ENCODE measurements at places on chromosomes 3 and 15.

- DNase-seq: no peak
These were observed 55.4 kb upstream of the ALDH1A3 start for GRCh38 chr15:100824211-100824610.

DNA sequence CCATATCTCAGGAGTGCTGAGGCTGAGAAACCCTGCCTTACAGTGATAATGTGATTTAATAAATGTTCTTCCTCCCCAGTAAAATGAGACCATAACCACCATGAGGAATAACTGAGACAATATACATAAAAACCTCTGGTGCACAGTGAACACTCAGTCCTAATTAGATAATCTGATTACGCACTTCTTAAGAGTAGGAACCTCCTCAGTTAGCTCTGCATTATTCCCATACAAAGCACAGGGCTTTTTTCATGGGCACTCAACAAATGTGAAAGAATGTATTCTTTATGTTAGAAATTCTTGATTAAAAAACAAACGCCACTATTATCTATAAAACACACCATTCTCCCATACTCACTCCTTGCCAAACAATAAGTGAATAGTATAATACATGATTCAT is 97.0 kb downstream of the TNIK start:
- DNase-seq: no peak

- DNase-seq: no peak
These were observed 112.5 kb downstream of the ASB7 start for GRCh38 chr15:100714749-100715342.

- DNase-seq: no peak
These were observed 123.5 kb downstream of the RPLP1 start for GRCh38 chr15:69576035-69576526.

DNA sequence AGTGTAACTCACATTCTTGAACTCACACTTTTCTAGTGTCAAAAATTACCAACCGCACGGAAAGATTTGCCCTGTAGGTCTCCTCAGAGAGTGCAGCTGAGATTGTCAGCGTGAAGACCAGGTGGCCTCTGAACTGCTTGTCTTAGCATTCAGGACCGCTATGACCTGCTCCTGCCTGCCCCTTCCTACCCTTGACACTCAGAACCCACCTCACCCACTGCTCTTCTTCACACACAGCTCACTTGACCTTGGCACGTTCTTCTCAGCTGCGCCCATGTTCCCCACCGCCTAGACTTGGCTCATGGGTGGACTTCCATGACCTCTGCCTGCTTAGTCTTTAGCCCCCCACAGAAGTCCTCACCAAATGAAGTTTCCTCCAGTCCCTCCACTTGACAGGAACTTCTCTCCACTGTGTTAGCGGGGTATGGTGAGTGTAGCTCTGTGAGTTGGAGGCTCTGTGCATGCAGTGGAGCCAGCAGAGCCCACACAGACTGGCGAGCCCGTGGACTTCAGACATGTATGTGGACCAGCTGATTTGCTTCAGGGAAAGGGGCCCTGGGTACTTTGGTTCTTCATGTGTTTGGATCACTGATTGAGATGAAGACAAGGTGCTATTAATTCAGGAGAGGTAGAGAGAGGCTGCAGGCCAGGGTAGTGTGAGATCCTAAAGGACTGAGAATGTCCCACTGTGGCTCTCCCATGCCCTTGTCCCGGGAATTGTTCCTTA is 221.3 kb downstream of the OPA1 start:
- DNase-seq: no peak

GRCh38 chr3:95438274-95438673 is 1375.4 kb downstream of the NSUN3 start:
- no peak for DNase-seq

DNA sequence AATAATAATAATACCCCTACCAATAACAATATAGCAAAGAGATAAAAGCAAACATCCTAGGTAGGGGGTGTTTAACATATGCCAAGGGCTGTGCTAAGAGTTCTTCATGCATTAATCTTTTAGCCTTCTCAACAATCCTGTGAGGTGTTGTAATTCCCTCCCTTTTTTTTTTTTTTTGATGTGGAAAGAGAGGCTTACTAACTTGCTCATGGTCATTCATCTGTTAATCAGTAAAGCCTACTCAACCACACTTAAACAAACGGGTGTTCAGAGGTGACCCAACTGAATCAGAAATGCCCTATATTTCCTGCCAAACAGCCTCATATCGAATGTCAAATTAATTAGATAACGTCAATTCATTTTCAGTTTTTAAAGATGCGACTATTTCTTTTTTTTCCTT is 232.1 kb downstream of the CTNNB1 start:
- no peak for DNase-seq

DNA sequence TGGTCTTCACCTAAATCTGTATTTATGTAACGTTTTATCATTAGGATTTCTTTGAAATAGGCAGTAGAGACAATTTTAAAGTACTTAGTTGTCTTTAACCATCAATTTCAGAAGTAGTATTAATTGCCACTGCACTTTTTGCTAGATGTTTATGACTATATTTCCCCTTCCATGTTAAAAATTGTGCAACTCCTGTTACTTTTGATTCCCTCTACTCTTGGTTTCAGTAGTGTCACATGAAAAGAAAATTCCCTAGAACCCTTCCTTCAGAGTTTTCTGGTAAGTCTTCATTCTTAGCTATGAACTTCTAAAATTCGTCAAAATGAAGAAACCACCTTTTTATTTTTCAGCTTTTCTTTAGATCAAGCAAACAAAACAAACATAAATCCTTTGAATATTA is 7.1 kb downstream of the PIAS1 start:
- no peak for DNase-seq

DNA sequence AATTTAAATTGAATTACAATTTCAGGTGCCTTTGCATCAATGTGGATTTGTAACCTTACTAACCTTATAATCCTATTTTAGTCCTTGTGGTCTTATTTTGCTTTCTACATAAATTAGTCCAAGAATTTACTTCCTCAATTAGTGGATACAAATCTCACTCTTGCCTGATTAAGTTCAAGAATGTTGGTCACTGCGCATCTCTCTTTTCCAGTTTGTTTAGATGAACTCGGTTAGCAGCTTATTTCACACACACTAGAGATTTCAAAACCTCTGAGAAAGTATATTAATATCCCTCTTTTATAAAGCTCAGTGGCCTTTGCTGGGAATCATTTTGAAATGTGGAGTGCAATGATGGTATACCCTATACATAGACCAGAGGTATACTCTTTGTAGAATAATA is 243.4 kb downstream of the DTWD1 start:
- no peak for DNase-seq

DNA sequence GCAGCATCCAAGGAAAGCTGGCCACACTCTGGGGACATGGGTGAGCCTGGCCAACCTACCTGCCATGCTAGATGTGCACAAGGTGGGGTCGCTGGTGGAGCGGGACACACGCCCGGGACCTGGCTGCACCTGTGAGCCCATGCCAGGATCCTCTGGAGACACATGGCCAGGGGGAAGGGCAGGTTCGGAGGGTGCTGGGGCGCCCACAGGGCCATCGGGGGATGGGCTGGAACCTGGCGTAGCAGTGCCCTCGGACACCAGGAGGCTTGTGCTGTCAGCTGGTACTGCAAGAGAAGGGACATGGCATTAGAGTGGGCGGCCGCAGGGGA is 143.4 kb downstream of the NSMCE3 start:
- no peak for DNase-seq

- peak; percentile 84 for DNase-seq
These were observed at the start of gene UBP1 for GRCh38 chr3:33440328-33441224. Gene UBP1 (minus strand): TSS chr3:33440405. CDS start chr3:33439848, 557 bp downstream.

- no peak for DNase-seq
These were observed 31.6 kb downstream of the TIPARP start for GRCh38 chr3:156705761-156706616.

DNA sequence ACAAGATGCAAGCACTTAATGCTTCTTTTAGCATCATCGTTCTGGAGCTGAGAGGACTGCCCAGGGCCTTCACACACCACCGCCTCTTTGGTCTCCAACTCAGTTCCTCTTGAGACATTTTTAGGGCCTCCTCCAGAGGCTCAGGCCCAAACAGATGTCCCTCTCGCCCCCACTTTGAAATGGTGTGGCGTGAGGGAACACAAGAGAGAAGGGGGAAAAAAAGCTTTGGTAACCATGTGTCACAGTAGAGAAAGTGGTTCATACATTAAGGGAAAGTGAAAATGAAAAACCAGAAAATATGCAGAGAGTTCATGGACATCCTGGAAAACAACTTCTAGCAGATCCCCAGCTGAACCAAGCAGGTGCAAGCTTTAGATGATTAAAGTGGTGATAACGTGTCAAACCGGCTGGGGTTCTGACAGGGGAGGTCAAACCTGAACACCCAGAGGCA is 33.1 kb upstream of the FOXP1 start:
- no peak for DNase-seq

- no peak for DNase-seq
These were observed 9.6 kb upstream of the TAGLN3 start for GRCh38 chr3:111989061-111989678.

GRCh38 chr3:45964139-45964538 is 20.9 kb downstream of the CXCR6 start:
- peak; percentile 33 for DNase-seq

DNA sequence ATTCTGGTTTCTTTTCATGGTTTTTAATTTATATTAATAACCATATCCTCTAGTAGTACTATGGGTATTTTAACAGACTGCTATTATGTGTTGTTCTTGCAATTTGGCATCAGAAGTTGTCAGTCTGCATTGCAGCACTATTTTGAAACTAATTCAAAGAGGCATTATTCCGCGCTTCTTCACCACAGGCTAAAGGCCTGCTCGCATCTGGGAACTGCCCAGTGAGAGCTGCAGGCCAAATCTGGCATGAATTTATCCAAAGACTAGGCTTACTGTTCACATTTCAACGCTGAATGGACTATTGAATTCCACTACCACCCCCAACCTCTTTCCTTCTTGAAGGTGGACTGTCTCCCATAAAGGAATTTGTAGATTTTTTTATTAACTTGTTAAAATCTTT is 310.4 kb upstream of the NR2F2 start:
- DNase-seq: no peak

- DNase-seq: no peak
These were observed 13.6 kb upstream of the CSPG5 start for GRCh38 chr3:47592066-47592795.

- DNase-seq: no peak
These were observed 793.0 kb downstream of the MCTP2 start for GRCh38 chr15:95024351-95024750.

GRCh38 chr3:49609314-49609713 is 55.0 kb downstream of the BSN start:
- DNase-seq: no peak

- no peak for DNase-seq
These were observed 43.0 kb downstream of the VGLL4 start for GRCh38 chr3:11600501-11601282.

DNA sequence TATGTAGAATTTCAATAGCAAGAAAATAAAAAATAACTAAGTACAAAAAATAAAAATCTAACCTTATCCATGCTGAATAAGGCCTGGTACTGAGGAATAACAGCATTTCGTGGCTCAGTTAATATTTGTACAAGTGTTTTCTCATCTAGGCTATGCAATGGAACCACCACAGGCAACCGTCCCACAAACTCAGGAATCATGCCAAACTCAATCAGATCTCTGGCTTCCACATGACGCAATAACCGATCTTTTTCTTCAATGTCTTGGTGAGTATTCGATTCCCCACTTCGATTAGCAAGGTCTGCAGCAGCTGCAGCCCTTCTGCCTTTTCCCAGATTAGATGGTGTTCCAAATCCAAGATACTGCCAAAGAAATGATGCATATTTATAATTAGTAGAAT is 21.1 kb upstream of the PDCD7 start:
- DNase-seq: no peak

DNA sequence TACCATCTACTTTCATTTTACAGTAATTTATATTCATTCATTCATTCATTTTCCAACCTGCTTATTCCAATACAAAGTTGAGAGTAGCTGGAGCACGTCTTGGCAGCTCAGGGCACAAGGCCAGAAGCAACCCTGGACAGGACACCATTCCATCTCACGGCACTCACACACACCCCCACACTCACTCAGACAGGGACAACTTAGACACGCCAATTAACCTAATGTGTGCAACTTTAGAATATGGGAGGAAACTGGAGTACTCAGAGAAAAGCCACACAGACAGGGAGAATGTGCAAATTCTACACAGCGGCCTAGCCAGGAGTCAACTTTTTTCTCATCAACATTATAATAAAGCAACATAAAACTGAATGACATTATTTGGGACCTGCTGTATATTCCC is 46.7 kb downstream of the IGF2BP2 start:
- DNase-seq: no peak

GRCh38 chr3:65945480-65945879 is 93.2 kb downstream of the MAGI1 start:
- DNase-seq: no peak

DNA sequence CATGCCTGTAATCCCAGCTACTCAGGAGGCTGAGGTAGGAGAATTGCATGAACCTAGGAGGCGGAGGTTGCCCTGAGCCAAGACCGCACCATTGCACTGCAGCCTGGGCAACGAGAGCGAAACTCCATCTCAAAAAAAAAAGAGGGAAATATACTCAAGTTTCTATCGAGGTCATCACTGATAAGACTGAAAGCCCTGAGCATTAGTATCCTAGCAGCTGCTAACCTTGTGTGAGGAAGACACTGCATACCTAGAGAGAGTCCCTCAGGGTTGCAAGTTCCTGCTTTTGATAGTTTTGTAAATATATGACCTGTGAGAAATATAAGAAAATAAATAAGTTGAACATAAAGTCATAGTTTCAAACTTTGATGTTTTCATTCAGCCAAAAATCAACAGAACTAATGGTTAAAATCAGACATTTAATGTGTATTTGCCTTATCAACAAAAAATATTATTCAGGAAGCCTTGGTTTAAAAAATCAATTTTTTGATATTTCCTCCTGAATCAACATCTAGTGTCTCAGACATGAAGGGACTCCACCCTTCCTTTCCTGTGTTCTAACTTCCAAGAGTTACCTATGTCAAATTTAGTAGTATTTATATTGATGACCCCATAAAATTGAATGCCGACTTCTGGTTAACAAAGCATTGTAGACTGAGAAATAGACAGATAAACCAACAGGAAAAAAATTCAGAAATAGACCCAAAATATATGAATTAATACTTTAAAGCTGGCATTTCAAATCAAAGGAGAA is 19.8 kb upstream of the USP3 start:
- no peak for DNase-seq

GRCh38 chr3:66957367-66957766 is 40.7 kb upstream of the KBTBD8 start:
- no peak for DNase-seq

DNA sequence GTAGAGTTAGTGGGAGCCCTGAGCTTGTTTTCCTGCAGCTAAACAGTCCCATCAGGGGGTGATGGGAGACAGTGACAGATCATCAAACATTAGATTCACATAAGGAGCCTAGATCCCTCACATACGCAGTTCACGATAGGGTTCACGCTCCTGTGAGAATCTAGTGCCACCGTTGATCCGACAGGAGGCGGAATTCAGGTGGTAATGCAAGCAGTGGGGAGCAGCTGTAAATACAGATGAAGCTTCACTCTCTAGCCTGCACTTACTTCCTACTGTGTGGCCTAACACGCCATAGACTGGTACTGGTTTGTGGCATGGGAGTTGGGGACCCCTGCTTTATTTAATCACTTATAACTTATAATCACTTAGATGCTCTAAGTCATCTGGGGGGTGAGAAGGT is 179.1 kb downstream of the AKAP13 start:
- no peak for DNase-seq
